A172 (cell line): ENCODE measurements at places on chromosomes 3 and 15.

- no peak for DNase-seq
These were observed 69.5 kb upstream of the PRICKLE2 start for GRCh38 chr3:64294771-64295170.

- DNase-seq: peak; percentile 73
These were observed 22.1 kb downstream of the MAPKAPK3 start for GRCh38 chr3:50639055-50639494.

GRCh38 chr15:66707310-66708082, 5.5 kb downstream of the SMAD6 start:
- no peak for DNase-seq

- DNase-seq: no peak
These were observed 155.9 kb downstream of the OXSM start for GRCh38 chr3:25945836-25946235.

GRCh38 chr3:31571325-31571724, 38.6 kb downstream of the STT3B start:
- DNase-seq: no peak
